ENCODE measurements at places on chromosomes 12 and 14. TPM values are rescaled to one million over a fixed set of nuclear protein-coding genes. Genes with fewer than 3 reads are reported as not detected.

The NUDT14 gene
- polyA plus RNA-seq, result 11.6 TPM

The TBX3 gene
- polyA plus RNA-seq, result 53.8 TPM

The HAL gene
- 0.14 TPM for polyA plus RNA-seq

The PYGL gene
- polyA plus RNA-seq, result 28.6 TPM

The VSX2 gene
- not detected for polyA plus RNA-seq

The OR4E2 gene
- polyA plus RNA-seq, result not detected

The STON2 gene
- polyA plus RNA-seq, result 2.0 TPM

The CIROP gene
- polyA plus RNA-seq, result not detected

The CISTR gene
- not detected for polyA plus RNA-seq

The NEK9 gene
- polyA plus RNA-seq, result 74.7 TPM

The ACSM4 gene
- not detected for polyA plus RNA-seq

The AJUBA gene
- 6.6 TPM for polyA plus RNA-seq

The APOF gene
- 0.13 TPM for polyA plus RNA-seq

The IL22 gene
- not detected for polyA plus RNA-seq

The NAA25 gene
- polyA plus RNA-seq, result 7.3 TPM

The OTUB2 gene
- 0.41 TPM for polyA plus RNA-seq

The PRPH gene
- polyA plus RNA-seq, result 24.8 TPM

The CCDC184 gene
- 3.7 TPM for polyA plus RNA-seq

The HOXC4 gene
- 0.58 TPM for polyA plus RNA-seq

The CCDC88C gene
- polyA plus RNA-seq, result 14.6 TPM

The SMCO2 gene
- polyA plus RNA-seq, result 0.10 TPM

The LRRK2 gene
- polyA plus RNA-seq, result 9.7 TPM

The ZDHHC22 gene
- 0.01 TPM for polyA plus RNA-seq

The PLBD1 gene
- 23.2 TPM for polyA plus RNA-seq

The KRT79 gene
- polyA plus RNA-seq, result not detected

The TPH2 gene
- polyA plus RNA-seq, result not detected

The LRTM2 gene
- not detected for polyA plus RNA-seq

The EXOC3L4 gene
- 3.2 TPM for polyA plus RNA-seq

The ARHGDIB gene
- 127 TPM for polyA plus RNA-seq

The DBX2 gene
- polyA plus RNA-seq, result 0.03 TPM

The RNASE3 gene
- polyA plus RNA-seq, result not detected

The RAPGEF3 gene
- 38.7 TPM for polyA plus RNA-seq

The JAG2 gene
- 22.4 TPM for polyA plus RNA-seq

The DPF3 gene
- polyA plus RNA-seq, result 0.71 TPM

The FAM181A gene
- polyA plus RNA-seq, result not detected

The GLS2 gene
- polyA plus RNA-seq, result 0.90 TPM

The DLGAP5 gene
- 0.19 TPM for polyA plus RNA-seq

The GPR162 gene
- polyA plus RNA-seq, result 18.4 TPM

The NRL gene
- 2.9 TPM for polyA plus RNA-seq

The SLC7A7 gene
- 12.8 TPM for polyA plus RNA-seq

The PDE3A gene
- polyA plus RNA-seq, result 3.8 TPM

The KLRD1 gene
- 1.2 TPM for polyA plus RNA-seq

The RERG gene
- 20.2 TPM for polyA plus RNA-seq

The ATN1 gene
- polyA plus RNA-seq, result 151 TPM

The SLC41A2 gene
- polyA plus RNA-seq, result 3.3 TPM

The CYP27B1 gene
- 0.57 TPM for polyA plus RNA-seq

The SLC5A8 gene
- polyA plus RNA-seq, result not detected

The DACT1 gene
- polyA plus RNA-seq, result 12.4 TPM

The INF2 gene
- 54.2 TPM for polyA plus RNA-seq

The VEZT gene
- polyA plus RNA-seq, result 39.0 TPM

The SNAPC1 gene
- polyA plus RNA-seq, result 7.0 TPM

The FITM1 gene
- 0.81 TPM for polyA plus RNA-seq

The KRT7 gene
- 158 TPM for polyA plus RNA-seq

The AQP2 gene
- 0.04 TPM for polyA plus RNA-seq

The TBC1D30 gene
- polyA plus RNA-seq, result 3.5 TPM

The COX8C gene
- polyA plus RNA-seq, result 0.23 TPM

The TAS2R9 gene
- polyA plus RNA-seq, result not detected

The TCL1A gene
- 0.08 TPM for polyA plus RNA-seq

The RAB21 gene
- 34.7 TPM for polyA plus RNA-seq

Measured in urinary bladder (tissue), 4 donors.